SK-N-SH (cell line): ENCODE measurements at places on chromosomes 7 and 10. TPM values are rescaled to one million over a fixed set of nuclear protein-coding genes. Genes with fewer than 3 reads are reported as not detected.

DOCK4 gene
- polyA plus RNA-seq, result 8.5 and 8.9 TPM in 2 replicates

PDZD7 gene
- polyA plus RNA-seq, result 1.9 and 2.3 TPM in 2 replicates

TMEM130 gene
- 1.2 and 1.3 TPM in 2 replicates for polyA plus RNA-seq

LBX1 gene
- not detected in 2 replicates for polyA plus RNA-seq

- H3K27me3 ChIP-seq, result no peaks in the 10 kb centered on the region
- H3K36me3 ChIP-seq, result no peaks in the 10 kb centered on the region
- H3K4me3 ChIP-seq, result no peak overlapping the region
- peaks cover 7% of the 10 kb centered on the region; the same call in 1 of the 2 replicates for H3K4me1 ChIP-seq
Measured at GRCh38 chr10:61797304-61798153, 104.0 kb upstream of the ARID5B start.

DNA sequence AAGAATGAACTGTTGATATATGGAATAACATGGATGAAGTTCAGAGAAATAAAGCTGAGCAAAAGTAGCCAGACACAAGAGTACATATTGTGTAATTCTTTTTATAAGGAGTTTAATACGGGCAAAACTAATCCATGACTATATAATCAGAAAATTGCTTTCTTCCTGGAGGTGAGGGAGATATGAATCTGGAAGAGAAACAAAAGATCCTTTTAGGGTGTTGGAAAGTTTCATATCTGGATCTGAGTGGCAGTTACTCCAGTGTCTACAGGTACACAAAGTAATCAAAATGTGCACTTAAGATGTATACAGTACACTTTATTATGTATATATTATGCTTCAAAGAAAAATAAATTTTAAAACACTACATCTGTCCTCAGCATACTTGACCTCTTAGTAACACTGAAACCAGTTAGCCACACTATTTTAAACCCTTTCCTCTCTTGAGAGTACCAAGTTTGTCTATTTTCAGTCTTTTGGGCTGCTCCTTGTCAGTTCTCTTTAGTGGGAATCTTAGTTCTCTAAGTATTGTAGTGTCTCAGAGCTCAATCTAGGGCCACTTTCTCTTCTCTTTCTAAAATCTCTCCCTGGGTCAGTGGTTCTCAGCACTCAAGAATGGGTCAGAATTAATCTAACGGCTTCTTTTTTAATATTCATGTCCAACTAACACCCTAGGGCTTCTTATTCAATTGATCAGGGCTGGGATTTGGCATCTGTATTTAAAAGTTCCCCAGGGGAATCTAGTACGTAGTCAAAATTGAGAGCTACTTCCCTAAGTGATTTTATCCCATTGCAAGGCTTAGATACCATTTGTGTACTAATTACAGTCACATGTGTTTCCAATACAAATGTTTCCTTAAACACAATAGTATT, 4.3 kb upstream of the LIPF start:
- H3K36me3 ChIP-seq, result no peaks in the 10 kb centered on the region
- no peak overlapping the region for H3K4me3 ChIP-seq
- DNase-seq, result no peak
- 0 out of 2 replicates have a peak overlapping the region, but pooled peaks have one; percentile 22 for H3K27ac ChIP-seq
- peaks cover 19% of the 10 kb centered on the region; the same call in 1 of the 2 replicates for H3K4me1 ChIP-seq

- DNase-seq, result peak; percentile 97
- H3K27me3 ChIP-seq, result 0 out of 2 replicates have a peak, but pooled peaks cover 5% of the 10 kb centered on the region
- no peak within 1 kb of the TSS for H3K27ac ChIP-seq
- no peaks in the 10 kb centered on the region for H3K36me3 ChIP-seq
- H3K4me1 ChIP-seq, result peaks cover 13% of the 10 kb centered on the region; the same call in 1 of the 2 replicates
- H3K4me3 ChIP-seq, result 0 out of 2 replicates have a peak within 1 kb of the TSS, but pooled peaks have one; percentile 7
Measured at GRCh38 chr7:8433477-8434289, at the start of gene NXPH1. NXPH1 (plus strand) TSS chr7:8433609.

DNA sequence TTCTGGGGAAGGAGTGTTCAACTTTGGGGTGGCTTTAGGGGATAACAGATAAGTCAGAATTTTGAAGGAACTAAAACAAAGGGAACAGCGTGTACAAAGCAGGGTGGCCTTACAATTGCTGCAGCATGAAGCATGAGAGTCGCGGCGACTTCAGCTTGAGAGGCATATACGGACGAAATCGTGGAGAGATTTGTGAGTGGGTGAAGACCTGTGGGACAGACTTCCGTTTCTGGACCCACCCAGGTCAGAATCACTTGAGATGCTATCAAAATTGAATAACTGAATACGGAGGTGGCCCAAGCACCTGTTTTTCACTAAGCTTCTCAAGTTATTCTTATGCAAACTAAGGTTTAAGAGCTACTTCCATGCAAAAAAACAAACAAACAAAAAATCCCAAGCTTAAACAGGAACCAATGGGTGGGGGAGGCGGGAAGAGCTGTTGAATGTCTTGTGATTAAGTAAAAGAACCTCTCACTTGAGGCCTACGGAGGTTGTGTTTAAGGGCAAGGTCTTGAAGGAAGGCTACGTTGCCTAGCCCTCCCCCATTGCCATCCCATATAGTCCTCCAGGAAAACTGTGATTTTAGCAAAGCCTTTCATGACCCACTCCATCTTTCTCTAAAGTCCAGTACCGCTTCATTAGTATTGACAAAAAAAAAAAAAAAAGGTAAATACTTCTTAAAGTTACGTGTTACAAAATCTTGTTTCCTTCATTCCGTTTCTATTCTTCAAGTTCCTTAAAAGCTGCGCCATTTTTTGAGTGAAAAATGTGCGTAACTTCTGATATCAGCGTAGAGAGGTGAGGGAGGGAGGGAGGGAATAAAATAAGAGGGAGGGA, 1.3 kb upstream of the TRIM24 start:
- no peak for DNase-seq
- H3K4me3 ChIP-seq, result no peak overlapping the region
- no peaks in the 10 kb centered on the region for H3K27me3 ChIP-seq
- H3K4me1 ChIP-seq, result 0 out of 2 replicates have a peak, but pooled peaks cover 3% of the 10 kb centered on the region
- no peaks in the 10 kb centered on the region for H3K36me3 ChIP-seq
- H3K27ac ChIP-seq, result peak overlapping the region; percentile 86; the same call in 1 of the 2 replicates

DNA sequence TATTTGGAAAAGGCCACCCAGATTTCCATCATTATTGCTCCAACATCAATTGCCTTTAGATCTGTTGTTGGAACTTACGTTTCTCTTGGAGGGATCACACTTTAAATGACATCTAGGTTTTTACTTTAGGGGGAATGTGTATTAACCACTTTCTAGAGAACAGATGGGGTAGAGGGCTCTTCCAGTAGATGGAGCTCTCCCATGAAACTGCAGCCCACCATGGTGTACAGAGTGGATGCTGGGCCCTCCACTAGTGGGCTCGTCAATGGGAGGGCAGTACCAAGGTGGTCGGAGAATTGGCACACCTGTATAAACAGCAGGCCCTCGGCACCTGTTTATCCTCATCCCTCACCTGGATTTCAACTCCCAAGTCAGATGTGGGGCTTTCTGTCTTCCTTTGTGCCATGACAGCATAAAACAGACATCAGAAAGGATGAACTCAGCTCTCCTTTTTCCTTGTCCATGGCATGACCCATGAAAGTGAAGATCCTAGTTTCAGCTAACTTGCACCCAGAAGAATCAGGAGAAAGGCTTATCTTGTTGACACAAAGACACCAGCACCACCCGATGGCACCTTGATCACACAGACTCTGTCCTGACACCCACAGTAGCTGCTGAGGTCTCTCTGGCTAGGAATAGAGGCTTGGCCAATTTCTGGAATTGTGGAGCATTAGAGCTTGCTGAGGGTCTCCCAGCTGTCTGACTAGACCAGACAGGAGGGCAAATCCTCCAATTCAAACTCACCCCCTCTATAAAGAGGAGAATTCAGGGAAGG, 150.5 kb downstream of the CYP26A1 start:
- H3K4me3 ChIP-seq, result no peak overlapping the region
- no peak for DNase-seq
- no peaks in the 10 kb centered on the region for H3K27me3 ChIP-seq
- H3K4me1 ChIP-seq, result no peaks in the 10 kb centered on the region
- H3K27ac ChIP-seq, result no peak overlapping the region

GRCh38 chr7:112290065-112290464, 83.6 kb downstream of the ZNF277 start:
- H3K36me3 ChIP-seq, result peaks cover 3% of the 10 kb centered on the region
- peak overlapping the region; percentile 3; the same call in 1 of the 2 replicates for H3K27ac ChIP-seq
- H3K4me1 ChIP-seq, result peaks cover 9% of the 10 kb centered on the region
- no peak for DNase-seq
- no peak overlapping the region for H3K4me3 ChIP-seq

DNA sequence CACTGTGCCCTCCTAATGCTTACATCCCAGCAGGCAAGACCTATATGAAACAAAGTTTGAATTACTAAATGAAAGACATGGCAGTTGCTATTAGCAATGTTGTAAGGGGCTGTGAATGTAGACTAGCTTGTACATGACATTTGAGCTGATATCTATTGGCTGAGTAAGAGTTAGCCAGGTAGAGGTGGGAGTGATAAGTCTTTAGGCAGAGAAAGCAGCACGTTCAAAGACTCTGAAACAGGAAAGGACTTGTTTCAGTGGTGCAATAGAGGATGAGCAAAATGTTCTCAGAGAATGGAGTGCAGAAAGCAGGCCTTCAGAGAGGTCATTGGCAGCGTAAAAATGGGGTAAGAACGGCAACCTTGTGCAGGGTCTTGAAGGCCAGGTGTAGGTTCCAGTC, 687.6 kb downstream of the AUTS2 start:
- no peaks in the 10 kb centered on the region for H3K36me3 ChIP-seq
- no peak overlapping the region for H3K4me3 ChIP-seq
- H3K27me3 ChIP-seq, result no peaks in the 10 kb centered on the region
- DNase-seq, result no peak

GRCh38 chr10:133351408-133352318, 4.5 kb downstream of the PRAP1 start:
- no peaks in the 10 kb centered on the region for H3K36me3 ChIP-seq
- no peak overlapping the region for H3K4me3 ChIP-seq
- no peak for DNase-seq
- H3K4me1 ChIP-seq, result peaks cover 17% of the 10 kb centered on the region; the same call in 1 of the 2 replicates
